Dermis blood vessel endothelial cell (primary cell): ENCODE measurements at places on chromosomes 1 and 21. TPM values are rescaled to one million over a fixed set of nuclear protein-coding genes. Genes with fewer than 3 reads are reported as not detected.
A peak's percentile ranks its signal among the peaks of the same experiment; 100 is the strongest.

DNA sequence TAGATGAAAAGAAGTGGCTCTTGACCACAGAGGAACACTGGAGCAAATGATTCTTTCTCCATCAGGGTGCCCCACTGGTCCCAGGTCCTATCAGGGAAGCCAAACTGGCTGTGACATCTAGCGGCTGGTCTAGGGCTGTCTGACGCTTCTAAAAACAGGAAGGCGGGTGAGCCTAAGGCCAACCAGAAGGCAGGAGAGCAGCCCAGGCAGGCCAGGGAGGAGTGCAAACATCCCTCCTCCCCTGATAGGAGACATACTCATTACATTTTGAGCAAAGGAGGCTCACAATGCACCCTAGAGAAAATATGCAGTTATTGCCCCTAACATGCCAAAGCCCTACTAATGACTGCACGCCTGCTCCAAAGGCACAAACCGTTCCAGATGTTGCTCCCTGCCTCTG, 10.4 kb upstream of the FOXE3 start:
- no peak for DNase-seq

DNA sequence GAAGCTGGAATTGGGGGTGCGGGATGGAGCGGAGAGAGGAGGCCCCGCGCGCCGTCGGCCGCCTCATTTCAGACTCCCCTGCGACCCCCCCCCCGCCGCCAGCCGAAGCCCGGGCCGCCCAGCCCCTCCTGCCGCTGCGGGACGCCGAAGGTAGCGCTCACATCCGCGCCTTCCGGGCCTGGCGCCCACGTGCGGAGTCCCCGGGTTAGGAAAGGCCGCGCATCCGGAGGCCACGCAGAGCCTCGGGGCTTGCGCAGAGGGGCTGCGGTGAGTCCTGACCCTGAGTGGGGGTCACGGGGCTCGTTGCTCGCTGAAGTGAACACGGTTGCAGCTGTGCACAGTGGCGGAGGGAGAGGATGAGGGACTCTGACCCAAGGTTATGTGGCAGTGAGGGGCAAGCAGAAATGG, 552 bp upstream of the ZNF496 start:
- peak; percentile 61 for DNase-seq

Gene ARHGEF2
- 101 and 147 TPM in 2 replicates for total RNA-seq

DNA sequence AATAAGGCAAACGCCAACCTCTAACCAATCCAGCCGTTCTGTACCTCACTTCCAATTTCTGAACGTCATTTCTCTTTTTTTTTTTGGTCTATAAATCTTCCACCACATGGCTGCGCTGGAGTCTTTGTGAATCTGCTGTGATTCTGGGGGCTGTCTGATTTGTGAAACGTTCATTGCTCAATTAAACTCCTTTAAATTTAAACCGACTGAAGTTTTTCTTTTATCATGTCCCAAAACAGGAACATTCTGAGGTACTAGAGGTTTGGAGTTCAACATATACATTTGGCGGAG, 65.5 kb upstream of the BACH1 start:
- no peak for DNase-seq

DNA sequence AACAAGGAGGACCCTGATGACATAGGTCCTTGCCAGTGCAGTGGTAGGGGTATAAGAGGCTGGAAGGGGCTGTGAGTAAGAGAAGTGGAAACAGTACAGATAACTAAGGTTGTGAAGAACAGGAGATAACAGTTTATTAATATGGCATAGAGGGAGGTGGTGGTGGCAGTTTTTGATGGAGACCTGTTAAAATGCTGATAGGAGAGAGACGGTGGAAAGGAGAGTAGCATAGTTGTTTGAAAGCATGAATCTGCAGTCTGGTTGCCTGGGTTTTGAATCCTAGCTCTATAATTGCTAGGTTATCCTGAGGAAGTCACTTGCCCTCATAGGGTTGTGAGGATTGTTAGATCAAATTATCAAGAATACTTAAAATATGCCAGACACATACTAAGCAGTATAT, 19.4 kb downstream of the LRRC41 start:
- no peak for DNase-seq

DNA sequence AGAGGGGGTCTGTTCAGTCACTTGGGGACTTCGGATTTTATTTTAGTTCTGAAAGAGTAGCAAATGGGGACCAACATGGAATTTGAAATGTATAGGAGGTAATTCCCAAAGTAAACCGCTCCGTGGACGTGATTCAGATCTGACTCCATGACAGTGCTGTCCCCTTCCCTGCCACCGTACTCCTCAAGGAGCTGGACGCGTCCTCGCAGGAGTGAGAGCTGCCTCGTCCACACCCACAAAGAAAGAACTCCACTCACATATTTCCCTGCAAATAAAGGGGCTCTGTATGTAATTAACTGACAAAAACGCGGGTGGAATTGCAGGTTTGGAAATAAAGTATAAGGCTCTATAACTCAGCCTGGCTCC, 183.6 kb downstream of the ETS2 start:
- DNase-seq, result no peak

Gene MYOM3
- total RNA-seq, result under 0.01 TPM in 1 of 2 replicates, not detected in the other

- no peak for DNase-seq
Observed at GRCh38 chr21:14878971-14879370, 185.8 kb downstream of the NRIP1 start.

- no peak for DNase-seq
Observed at GRCh38 chr1:3609769-3610526, 1.4 kb downstream of the MEGF6 start.

- DNase-seq, result no peak
Observed at GRCh38 chr1:228446852-228447251, 30.2 kb upstream of the TRIM17 start.

- DNase-seq, result no peak
Observed at GRCh38 chr1:5836776-5837440, 155.3 kb downstream of the NPHP4 start.

Gene CRP
- not detected in 2 replicates for total RNA-seq

DNA sequence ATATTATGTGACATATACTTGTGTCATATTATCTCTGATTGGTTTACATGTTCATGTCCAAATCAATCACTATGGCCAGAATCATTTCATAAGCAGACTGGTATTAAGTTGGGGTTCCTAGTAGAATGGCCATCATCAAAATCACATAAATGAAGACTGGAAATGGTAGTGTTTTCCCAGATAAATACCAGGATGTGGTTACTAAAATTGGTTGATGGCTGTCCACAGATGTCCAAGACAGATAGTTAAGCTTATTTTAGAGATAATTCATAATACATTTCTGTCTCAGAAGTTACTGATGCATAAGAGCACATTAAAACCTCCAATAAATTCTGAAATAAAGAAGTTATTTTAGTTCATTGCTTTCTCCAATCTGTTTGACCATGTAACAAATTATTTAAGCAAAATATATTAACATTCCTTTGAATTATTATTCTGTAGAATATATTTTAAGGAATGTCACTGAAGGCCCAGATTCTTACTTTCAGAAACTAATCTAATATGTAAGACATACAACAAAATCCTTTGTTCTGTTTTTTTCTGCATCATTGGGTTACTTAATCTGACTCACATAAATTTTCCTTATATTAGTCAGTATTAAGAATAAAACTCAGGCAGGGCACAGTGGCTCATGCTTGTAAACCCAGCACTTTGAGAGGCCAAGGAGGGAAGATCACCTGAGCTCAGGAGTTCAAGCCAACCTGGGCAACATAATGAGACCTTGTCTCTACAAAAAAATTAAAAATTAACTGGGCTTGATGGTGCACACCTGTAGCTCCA, 483.9 kb downstream of the PTPRC start:
- DNase-seq, result no peak

Gene OR2T11
- total RNA-seq, result not detected in 2 replicates

Gene ACTL8
- total RNA-seq, result not detected in 2 replicates

Gene MCOLN3
- total RNA-seq, result not detected in 2 replicates

Gene L1TD1
- not detected in 2 replicates for total RNA-seq

DNA sequence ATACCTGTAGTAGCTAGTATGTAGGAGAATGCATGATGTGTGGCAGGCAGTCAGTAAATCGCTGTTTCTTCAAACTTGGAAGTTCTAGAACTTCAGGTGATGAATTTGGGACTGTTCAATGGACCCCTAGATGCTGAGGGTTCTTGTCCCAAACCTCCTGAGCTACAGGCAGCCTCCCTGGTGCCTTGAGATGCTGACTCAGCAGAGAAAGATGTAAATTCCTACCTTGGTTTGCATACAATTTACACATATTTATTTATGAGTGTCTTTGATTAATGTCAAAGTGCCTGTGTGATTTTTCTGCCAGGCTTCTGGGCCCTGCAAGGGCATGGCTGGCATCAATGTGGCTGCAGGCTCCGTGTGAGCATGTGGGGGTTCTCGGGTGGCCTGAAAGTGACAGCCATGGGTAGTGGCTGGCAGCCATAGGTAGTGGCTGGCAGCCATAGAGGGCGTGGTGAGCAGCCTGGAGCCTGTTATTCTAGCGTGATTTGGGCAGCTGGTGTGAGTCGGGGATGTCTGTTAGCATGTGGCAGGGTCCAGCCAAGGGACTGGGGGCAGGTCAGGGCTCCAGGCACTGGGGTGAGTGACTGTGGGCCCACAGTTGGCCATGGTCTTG, 13.2 kb upstream of the POU3F1 start:
- DNase-seq, result no peak

DNA sequence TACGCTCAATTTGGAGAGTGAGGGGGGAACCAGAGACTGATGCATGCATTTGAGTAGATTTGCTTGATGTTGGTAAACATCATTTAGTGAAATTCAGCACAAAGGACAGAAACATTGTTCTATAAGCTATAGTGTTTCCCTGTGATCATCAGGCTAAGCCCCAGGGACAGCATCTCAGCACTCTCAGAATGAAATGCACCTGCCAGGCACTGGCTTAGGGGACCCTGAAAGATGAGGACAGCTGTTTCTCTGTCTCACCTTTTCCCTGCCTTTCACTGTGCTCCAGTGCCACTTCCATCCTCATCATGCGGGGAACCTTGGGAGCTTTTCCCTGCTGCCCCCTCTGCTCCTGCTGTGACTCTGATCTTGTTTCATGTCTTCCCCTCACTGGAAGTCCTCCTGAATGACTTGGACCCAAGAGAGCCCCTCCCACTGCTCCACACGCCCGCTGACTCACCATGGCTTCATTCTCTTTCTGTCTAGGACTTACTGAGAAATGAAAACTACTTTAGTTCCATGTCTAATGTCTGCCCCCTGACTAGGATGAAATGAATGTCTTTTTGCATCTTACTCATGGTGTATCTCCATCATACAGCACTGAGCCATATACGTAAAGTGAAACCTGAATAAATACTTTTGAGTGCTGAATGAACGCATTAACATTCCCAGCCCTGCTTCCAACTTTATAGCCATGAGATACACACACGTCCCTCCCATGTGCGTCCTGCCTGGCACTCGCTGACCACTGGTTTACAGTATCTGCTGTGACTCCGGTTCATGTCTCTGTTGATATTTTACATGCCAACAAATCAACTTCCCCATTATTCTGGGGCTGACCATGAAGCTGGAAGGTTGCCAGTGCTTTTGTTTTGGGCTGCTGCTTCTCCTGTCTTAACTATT, 182.0 kb downstream of the PCP4 start:
- DNase-seq, result no peak
